AG09319 (cell line): ENCODE measurements at places on chromosomes 13 and 19.

DNA sequence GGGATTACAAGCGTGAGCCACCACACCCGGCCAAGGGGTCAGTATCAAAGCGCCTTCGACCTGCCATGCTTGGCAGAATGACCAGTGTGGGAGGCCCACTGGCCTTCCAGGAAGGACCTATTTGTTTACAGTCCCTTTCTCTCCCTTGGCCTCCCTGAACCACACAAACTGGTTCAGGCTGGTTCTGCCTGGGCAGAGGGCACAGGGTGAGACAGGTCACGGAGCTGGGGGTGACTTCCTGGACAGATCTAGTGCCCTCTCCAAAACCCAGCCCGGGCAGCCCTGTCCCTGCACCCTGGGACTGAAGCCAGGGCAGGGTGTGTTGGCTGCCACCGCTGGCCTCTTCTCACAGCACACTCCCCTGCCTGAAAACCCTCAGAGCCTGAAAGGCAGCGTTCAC, 11.3 kb downstream of the PLEKHF1 start:
- DNase-seq = no peak

- no peak for DNase-seq
These were observed 4.3 kb upstream of the LRRC8E start for GRCh38 chr19:7883796-7884570.

DNA sequence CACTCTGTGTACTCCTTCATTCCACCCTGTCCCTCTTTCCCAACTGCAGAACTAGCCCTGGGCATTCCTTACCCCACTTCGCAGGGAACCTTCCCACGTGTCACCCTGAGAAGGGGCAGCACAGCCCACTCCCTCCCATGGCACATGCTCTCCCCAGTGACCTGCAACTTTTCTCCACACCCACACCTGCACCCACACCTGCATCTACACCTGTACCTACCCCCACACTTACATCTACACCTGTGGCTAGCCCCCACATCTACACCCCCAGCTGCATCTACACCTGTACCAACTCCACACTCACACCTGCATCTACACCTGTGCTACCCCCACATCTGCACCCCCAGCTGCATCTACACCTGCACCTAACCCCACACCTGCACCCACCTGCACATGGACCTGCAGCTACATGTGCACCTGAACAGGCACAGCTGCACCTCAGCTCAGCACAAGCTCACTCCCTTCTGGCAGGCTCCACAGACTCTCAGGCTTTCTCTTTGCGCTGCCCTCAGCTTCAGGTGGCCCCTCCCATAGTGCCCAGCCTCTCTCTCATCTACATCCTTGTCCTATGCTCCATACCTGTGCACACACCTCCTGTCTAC, 234.1 kb downstream of the TUBA3C start:
- no peak for DNase-seq

DNA sequence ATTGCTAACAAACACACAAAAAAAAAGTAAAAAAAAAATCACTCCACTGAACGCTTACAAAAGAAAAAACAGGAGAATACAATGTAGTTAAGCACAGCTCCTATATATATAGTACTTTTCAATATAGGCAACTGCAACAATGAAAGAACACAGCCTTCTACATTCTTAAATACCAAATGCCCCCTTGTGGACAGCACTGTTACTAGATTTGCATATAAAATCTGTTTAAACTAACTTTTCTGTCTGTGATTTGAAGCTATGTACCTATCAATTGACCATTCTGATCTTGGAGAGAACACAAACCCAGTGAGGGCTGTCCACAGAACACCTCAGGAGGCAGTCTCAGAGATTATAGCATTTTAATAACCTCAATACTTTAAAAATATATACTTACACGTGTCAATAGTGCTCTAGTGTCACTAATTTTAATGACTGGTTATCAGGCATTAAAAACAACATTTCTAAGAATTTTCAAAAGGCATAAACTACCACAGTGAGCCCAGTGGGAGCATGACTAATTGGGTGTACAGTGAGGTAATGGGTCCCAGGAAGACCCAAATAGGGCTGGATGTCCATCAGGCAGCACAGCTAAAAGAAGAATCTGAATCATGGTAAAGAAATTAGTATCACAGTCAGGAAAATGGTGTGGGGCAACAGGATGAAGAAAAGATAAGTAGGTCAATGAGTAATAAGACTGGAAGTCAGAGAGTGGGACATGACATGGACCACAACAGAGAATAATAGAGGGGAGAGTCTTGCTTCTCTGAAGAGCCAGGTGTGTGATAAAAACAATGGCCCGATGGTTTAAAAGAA, 22.2 kb downstream of the CCDC169 start:
- DNase-seq = peak; percentile 39

GRCh38 chr13:79917628-79918027, 423.3 kb downstream of the SPRY2 start:
- no peak for DNase-seq

- DNase-seq = no peak
These were observed 26.1 kb upstream of the EEF1AKMT1 start for GRCh38 chr13:20799726-20800416.

DNA sequence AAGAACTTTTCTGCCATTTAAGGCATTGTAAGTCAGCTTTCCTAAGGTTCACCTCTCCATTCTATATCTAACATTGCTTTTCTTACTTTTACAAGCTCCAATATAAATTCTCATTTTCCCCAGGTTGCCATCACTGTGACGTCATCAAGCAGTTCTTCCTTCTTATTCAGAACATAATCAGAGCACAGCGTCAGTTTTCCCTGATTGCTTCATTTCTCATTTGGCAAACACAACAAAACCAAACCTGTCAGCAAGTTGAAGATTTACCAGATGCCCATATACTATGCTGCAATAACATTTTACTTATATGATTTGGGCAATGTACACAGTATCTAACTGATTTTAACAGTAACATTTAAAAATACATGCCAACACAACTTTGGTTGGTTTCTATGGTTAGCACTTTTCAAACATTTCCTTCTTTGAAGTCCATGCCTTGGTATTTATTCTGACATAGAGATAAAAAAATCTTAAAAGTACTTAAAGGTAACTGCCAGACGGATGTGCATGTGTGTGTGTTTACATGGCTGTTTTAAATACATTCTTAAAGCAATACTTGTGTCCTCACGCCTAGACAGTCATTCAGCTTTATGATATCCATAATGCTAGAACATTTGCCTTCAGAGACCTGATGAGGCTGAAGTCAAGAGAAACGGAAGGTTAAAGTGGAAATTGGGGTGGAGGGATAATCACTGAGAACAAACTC, 264.0 kb downstream of the KLF12 start:
- no peak for DNase-seq
